CD4-positive, alpha-beta T cell treated with Interleukin-15 for 4 hours (primary cell): ENCODE measurements at places on chromosomes 1 and 21.

- DNase-seq, result peak; percentile 6
Observed at GRCh38 chr1:204410688-204411450, 748 bp downstream of the PPP1R15B start.

DNA sequence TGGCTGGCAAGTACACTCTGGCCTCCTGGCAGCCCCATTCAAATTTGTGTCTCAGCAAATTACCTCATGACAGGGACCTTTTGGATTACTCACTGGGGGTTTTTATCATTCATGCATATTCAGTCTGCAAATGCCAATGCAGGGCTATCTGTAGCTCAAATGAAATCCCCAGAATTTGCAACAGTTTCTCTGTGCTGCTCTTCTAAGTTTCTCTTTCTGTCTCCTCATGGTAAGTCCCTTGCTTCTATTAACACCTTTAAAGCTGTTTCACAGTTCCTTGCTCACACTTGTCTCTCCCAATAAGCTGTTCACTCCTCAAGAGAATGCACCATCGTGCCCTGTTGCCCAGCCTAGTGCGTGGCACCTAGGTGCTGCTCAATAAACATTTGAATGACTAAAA, 3.3 kb upstream of the FAM78B start:
- no peak for DNase-seq

DNA sequence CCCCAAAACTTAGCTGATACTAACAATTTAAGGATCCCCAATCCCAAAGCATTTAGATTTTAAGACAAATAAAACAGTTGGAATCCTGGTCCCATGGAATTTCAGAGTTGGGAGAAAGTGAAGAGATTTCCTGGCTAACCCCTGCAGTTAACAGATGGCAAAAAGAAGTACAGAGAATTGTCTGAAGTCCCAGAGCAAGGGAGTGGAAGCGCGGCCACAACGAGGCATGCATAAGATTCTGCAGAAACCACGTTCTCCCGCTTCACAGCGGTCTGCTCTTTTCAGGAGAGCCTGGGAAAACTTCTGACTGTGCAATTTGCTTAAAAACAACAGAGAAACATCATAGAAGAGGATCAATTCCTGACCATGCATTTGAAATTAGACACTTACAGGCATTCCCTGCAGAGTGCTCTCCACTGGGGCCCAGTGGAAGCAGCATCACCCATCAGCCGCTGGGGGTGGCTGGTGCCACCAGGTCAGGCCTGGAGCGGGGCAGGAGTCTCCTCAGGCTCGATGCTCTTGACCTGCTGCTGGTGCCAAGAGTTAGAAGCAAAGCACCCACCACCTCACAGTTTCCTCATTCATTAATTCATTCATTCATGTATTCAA, 226.7 kb upstream of the POU3F1 start:
- no peak for DNase-seq

DNA sequence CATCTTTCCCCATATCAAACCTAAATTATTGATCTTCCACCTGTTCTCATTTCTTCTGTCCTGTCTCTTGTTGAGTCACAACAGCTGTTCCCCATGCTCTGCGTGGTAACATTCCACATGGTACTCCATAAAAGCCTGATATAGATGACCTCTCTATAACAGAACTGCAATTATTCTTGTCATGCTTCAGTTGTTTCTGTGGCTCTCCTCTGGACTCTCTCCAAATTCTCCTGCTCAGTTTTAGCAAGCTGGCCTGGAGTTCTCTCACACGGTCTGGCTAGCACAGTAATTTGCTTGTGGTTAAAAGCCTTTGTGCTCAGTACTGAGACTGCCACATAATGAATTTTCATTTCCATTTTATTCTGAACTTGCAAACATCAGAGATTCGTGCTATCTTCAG, 10.6 kb upstream of the LRRC39 start:
- DNase-seq, result no peak

DNA sequence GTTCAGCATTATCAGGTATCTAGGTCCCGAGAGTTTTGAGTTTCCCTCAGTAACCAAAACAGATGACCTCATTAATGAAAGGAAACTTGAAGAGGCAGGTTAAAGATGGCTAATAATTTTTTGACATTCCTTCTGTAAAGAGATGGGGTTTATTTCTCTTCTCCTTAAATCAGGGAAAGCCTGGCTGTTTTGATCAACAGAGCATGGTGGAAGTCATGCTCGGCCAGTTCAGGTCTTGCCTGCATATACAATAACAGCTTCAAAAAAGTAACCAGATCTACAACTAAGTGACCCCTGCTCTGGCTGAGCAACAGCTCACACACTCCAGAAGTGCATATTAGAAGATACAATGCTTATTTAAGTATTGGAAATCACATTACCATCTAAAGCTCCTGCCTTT, 36.6 kb upstream of the POU2F1 start:
- no peak for DNase-seq

DNA sequence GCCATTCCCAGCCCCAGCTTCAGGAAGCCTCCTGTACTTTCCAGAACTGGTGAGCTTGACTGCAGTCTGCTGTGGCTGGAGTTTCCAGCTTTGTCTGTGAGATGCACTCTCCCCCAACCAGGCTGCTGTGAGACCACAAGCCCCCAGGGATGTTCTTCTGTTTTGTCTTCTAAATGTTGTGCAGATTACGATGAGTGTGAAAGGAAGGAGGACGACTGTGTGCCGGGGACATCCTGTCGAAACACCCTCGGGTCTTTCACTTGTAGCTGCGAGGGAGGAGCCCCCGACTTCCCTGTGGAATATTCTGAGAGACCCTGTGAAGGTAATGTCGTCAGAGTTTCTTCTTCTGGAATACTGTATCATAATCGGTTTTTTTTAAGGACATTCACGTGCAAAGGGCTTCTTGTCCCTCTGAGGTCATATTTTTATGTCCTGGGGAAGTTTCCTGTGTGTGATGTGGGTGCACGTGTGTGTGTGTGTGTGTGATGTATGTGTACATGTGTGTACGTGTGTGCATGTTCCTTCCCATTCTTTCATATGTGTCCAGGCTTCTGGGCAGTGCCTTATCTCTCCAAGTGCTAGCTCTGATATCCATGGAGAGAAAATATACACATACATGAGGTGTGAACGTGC, 49.9 kb downstream of the UMODL1 start:
- DNase-seq, result no peak

DNA sequence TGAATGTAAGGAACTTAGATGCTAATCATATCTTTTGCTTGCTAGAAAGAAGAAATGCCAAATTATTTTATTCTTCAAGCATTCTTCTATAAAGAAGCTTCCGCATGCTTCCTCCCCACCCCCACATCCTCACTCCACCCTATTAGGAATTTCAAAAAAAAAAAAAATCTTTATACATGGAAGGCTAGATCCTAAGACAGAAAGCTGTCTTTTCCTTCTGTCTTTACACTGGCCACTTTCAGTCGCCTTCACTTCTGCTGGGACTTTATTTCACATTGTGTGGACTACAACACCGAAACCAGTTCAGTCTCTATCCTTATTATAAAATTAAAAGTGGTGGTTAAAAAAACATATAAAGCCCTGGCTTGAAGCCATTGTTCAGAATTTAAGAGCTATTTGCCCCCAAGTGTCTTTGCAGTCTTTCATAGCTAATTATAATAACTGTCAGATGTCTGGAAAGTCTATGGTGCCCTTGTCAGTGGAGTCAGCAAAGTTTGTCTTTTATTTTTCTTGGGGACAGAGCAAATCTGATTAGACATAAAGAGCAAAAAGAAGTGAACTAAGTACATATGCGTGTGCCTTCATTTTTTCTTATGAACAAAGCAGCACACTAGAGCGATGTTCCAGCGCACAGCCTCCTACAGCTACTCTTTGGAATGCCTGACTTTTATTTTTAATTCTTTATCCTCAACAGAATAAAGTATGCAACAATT, 297.7 kb downstream of the PTPRC start:
- DNase-seq, result no peak
